ENCODE measurements at places on chromosomes 16 and 17.

DNA sequence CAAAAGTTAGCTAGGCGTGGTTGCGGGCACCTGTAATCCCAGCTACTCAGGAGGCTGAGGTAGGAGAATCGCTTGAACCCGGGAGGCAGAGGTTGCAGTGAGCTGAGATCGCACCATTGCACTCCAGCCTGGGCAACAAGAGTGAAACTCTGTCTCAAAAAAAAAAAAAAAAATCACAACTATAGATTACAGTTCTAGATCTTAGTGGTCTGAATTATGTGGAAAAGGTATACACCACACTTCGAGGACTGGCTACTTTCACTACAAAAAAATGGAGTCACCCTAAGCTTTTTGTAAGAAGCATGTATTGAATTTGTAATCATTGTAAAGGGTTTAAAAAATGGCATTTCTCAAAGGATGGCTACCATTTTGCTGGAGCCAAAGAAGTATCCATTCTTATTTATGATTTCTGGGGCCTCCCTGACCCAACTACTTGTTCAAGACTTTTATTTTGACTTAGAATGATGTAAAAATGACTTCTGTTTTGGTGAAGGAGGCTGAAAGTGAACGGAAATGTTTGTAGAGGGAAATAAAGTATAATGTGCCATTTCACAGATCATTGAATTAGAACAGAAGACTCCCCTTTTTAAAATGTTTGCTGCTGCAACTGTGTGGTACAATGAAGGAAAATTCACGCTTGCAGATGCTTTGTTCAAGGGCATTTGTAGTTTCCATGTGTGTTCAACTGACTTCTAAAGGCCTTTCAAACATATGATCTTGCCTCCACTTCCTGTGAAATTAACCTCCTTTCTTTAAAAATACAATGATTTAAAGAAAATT is 37.1 kb upstream of the NOL11 start:
- DNase-seq: no peak

DNA sequence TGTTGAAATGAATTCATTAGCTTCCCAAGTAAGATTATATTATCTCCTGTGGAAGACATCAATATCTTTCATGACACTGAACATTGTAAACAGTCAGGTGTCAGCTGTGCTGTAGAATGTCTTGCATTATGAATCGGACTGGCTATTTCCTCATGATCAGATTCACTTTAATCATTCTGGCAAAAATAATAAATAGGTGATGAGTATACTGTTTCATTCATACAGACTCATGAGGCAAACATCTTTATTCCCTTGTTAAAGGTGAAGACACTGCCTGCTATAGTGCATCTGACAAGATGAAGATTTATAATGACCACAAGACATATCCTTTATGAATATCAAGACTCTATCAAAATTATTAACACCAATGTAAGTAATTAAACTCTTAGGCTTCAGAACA is 51.3 kb upstream of the ARL6IP1 start:
- DNase-seq: no peak

GRCh38 chr17:37824534-37825485 is 80.0 kb upstream of the HNF1B start:
- no peak for DNase-seq

- DNase-seq: no peak
Observed at GRCh38 chr16:31080035-31080629, 5.9 kb downstream of the ZNF646 start.

- DNase-seq: no peak
Observed at GRCh38 chr17:145671-146541, 8.5 kb downstream of the SCGB1C2 start.

DNA sequence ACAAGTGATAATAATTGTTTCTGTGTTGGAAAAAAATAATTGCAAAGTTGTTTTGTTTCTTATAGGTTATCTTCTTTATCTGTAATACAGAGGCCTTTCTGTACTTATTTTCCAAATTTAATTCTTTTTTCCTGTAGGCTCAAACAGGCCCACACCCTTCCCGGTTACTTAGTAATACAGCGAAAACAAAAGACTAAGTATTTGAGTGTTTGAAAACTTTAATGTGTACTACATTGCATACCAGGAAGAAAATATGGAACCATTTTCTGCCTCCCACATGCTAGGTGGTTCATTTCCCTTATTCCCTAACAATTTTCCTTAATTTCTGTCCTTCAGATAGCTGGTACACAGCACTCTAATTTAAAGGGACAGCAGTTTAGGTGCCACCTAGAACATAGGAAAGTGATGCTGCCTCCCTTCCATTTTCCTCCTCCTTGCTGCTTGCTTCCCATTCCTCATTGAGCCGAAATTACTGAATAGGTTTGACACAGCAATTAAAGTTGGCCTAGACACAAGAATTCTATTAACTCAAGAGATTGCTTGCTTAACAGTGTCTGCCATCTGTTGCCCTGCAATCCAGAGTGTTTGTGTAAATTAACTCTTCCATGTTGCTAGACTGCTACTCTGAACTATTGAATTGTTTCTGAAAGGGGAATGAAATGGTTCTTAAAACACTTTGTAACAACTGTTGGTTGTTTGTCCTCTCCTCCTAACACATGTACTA is 24.2 kb downstream of the CYB5B start:
- DNase-seq: peak; percentile 70

- no peak for DNase-seq
Observed at GRCh38 chr16:47395733-47396498, 64.9 kb downstream of the ITFG1 start.

GRCh38 chr16:58413359-58413758 is 21.1 kb downstream of the GINS3 start:
- DNase-seq: no peak

GRCh38 chr16:88649195-88649923 is 1.5 kb downstream of the CYBA start:
- DNase-seq: peak; percentile 27

DNA sequence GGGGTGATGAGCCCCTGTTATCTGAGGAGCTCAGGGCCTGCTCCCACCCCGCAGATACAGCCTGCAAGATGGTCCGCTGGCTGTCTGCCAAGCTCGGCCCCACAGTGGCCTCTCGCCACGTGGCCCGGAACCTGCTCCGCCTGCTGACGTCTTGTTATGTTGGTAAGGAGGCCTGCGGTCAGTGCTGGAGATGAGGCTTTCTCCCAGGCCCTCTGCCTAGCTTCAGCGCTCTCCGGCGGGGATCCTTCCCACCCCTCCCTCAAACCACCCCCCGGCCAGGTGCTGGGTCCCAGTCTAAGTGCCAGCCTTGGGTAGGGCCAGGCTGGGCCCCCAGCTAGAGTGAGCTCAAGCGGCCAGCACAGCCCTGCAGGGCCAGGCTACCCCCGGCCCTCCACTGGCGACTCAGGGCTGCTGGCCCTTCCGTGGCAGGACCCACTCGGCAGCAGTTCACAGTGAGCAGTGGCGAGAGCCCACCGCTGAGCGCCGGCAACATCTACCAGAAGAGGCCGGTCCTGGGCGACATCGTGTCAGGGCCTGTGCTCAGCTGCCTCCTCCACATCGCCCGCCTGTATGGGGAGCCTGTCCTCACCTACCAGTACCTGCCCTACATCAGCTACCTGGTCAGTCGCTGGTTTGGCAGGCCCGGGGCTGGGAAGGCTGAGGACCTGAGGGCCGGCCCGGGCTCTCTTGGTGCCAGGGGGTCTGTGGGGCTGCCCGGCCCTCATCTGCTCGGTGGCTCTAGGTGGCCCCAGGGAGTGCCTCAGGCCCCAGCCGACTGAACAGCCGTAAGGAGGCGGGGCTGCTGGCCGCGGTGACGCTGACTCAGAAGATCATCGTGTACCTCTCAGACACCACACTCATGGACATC is 6.1 kb downstream of the WDR81 start:
- DNase-seq: no peak

- DNase-seq: no peak
Observed at GRCh38 chr17:48840441-48840840, 9.6 kb downstream of the CALCOCO2 start.

DNA sequence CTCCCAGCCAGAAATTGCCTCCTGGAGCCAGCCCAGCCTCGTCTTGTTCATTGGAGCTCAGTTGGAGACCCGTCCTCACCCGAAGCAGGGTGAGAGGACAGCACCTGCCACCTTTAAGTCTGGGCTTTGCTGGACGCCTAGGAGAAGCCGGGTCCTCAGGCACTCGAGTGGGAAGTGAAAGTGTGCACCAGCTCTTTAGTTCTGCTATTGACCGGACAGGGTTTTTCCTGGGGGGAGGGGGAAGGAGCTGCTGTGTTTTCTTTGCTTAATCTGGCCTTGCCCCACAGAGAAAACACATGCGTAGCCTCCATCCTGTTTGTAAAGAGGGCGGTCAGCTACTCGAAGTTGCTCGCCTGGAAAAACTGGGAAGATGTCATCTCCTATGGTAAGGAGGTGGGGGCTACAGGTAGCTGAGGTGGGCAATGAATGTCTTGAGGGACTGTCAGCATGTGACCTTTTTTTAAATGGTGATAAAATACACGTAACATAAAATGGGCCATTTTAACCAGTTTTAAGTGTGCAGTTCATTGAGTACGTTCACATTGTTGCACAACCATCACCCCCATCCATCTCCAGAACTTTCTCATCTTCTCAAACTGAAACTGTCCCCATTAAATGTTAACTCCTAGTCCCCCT is 34.4 kb downstream of the CMIP start:
- no peak for DNase-seq

DNA sequence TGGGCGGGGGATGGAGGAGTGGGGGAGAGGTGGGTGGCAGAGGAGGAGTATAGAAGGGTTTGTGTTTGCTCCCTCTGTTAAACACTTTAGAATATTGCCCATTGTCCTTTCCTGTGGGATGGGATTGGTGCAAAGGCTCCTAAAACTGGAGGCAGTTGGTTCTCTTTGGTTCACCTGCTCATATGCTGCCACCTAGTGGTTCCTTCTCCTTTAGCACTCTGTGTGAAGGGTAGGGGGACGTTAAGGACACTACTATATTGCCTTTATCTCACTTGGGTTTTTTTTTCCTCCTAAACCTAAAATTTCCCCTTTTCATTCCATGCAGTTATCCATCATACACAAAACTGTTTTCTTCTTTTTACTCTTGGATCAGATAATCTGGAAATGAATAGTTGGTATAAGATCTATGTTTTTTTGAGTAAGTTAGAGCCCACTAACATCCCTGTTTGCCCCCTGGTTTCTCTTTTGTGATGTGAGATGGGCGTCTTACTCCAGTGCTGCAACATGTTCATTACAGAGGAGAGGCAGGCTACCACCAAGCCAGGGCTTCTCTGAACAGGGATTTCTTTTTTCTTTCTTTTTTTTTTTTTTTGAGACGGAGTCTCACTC is 23.8 kb downstream of the SNX11 start:
- peak; percentile 72 for DNase-seq

GRCh38 chr17:63984651-63985386 is 12.1 kb upstream of the SCN4A start:
- DNase-seq: no peak

DNA sequence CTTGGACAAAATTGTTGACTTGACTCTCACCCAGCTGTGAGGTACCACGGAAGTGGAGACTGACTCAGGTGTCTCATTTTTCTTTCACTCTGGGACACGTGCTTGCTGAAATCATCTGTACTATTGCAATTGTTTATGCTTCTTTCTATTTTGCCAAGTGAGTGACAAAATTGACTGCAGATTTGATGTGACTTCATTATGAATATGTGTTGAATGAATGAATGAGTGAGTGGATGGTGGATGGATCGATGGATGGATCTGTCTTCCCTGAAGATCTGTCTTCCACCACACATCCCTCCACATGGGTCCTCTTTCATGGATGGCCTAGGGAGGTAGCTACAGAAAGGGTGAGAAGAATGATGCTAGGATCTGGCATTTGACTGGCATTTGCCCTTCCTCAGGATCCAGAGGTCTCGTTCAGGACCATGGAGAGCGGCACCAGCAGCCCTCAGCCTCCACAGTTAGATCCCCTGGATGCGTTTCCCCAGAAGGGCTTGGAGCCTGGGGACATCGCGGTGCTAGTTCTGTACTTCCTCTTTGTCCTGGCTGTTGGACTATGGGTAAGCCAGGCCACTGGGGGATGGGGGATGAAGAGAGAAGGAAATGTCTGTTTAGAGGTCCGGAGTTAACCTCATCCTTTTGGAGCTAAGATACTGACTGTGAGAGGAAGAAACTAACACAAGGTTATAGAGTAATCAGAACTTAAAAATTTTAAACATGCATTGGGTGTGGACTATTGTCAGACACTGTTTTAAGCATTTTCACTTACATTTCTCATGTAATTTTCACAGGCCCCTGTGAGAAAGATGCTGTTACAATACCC is 12.7 kb downstream of the SLC5A11 start:
- DNase-seq: no peak

GRCh38 chr16:83952940-83953795 is at the start of gene OSGIN1:
TSS of gene OSGIN1 (plus strand) at chr16:83953240. CDS start at chr16:83957672, 4,432 bp downstream.
- peak; percentile 58 for DNase-seq

GRCh38 chr17:79622122-79622601 is 11.3 kb upstream of the RBFOX3 start:
- DNase-seq: no peak

GRCh38 chr16:58187092-58187491 is 10.8 kb downstream of the CSNK2A2 start:
- DNase-seq: no peak

DNA sequence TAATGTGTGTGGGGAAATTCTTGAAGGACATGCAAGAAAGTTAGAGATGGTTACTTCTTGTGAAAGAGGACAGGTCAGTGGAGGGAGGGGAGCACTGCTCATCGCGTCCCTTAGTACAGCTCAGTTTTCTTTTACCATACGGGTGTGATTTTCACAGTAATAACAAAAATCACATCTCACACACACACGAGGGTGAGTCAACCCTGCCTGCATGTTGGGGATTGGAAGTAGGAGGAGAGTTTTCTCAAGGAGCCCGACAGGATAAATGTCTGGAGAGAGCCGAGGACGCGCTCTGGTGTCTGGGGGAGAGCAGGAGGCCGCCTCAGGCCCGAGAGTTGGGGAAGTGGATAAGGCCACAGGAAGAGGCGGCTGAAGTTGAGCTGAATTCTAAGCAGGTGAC is 16.4 kb downstream of the PLCD3 start:
- DNase-seq: no peak

- DNase-seq: no peak
Observed at GRCh38 chr17:82910770-82911169, 70.9 kb upstream of the ZNF750 start.

- no peak for DNase-seq
Observed at GRCh38 chr16:30700491-30700890, 1.5 kb downstream of the SRCAP start.

DNA sequence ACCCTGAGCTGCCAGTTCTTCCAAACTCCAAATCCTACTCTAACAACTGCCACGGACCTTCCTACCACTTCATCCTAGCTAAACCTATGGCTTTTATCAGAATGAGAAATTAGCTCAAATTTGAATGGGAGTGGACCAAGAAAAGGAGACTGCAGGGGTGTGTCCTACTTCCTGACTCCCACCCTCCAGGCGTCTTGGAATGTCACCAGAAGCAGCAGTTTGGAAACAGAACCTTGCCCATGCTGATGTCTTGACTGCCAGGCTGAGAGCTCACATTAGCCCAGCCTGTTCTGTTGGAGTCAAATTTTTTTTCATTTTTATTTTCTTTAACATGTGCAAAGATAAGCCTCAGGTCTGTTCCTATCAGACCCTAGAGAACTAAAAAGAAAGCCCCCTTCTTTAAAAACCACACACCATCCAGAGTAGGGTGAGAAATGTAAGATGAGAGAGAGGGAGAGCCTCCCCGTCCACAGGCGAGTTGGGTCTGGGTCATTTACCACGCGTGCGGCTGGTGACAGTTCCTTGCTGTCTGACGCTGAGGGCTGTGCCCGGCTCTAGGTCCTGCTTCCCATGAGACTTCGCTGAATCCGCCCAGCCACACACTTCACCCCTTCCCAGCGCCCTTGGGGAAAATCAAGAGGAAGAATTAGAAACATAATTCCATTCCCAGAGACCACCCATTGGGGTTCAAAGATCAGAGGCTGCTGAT is 54.3 kb downstream of the WNT3 start:
- DNase-seq: no peak

Data from NCI-H1105 (cell line).